ENCODE measurements at places on chromosomes 4 and X. TPM values are rescaled to one million over a fixed set of nuclear protein-coding genes. Genes with fewer than 3 reads are reported as not detected.

CUL4B gene
- 13.6 TPM for polyA plus RNA-seq

DSPP gene
- not detected for polyA plus RNA-seq

RAB39B gene
- 2.0 TPM for polyA plus RNA-seq

MAGEA1 gene
- polyA plus RNA-seq = not detected

GPR119 gene
- polyA plus RNA-seq = not detected
